ENCODE measurements at places on chromosomes 12 and 14.

DNA sequence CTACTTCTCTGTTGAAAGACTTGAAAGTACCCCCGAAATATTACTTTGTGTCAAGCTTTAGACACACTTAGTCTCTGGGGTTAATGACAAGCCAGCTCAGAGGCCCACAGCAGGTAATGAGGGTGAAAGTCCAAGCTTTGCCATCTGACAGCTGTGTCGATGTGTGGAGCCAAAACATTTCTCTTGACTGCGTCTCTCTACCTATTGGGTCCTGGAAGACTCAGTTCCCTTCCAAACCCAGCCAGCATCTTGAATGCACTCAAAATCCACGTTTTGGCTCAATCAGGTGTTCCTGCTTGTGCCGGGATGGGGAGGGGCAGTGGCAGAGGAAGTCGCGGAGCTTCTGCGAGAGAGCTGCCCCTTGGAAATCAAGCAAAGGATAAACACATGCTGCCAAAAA, 3.2 kb downstream of the PLXNC1 start:
- no peak for DNase-seq

DNA sequence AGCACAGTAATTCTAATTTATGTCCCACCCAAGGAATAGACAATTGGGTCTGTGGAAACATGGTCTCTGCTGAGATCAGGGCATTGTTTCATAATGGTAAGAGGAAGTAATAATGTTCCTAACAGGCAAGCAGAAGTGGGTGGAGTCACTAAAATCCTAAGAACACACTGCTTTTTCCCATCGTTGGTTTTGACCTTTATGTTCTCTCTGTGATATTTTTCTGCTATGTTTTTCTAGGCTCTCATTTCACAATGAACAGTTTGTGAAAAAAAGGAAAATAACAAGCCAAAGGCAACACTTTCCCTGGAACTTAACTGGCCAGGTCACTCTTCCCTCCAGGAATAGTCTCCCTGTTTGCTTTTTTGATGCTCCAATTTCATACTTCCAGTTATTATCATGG, 80.6 kb upstream of the OVCH1 start:
- DNase-seq: no peak

- no peak for DNase-seq
These were observed 156.5 kb upstream of the C14orf180 start for GRCh38 chr14:104422837-104423681.

GRCh38 chr12:75715323-75715644, 203.9 kb upstream of the KRR1 start:
- DNase-seq: no peak

- no peak for DNase-seq
These were observed 10.2 kb upstream of the NYNRIN start for GRCh38 chr14:24388474-24389179.

- DNase-seq: peak; percentile 11
These were observed 33.6 kb upstream of the HNF1A start for GRCh38 chr12:120944645-120945217.
